Panc1 (cell line): ENCODE measurements at places on chromosomes 2 and 18.

- no peak for DNase-seq
Observed at GRCh38 chr18:29753379-29753778, 1289.2 kb downstream of the DSC3 start.

- no peak for DNase-seq
Observed at GRCh38 chr2:67660871-67661270, 263.7 kb downstream of the ETAA1 start.

- DNase-seq, result no peak
Observed at GRCh38 chr2:70936165-70936978, 672 bp downstream of the ATP6V1B1 start.

GRCh38 chr2:232876978-232877441 lies 6.9 kb downstream of the SNORC start:
- DNase-seq, result no peak

- no peak for DNase-seq
Observed at GRCh38 chr18:29321561-29321960, 1144.6 kb upstream of the CDH2 start.

DNA sequence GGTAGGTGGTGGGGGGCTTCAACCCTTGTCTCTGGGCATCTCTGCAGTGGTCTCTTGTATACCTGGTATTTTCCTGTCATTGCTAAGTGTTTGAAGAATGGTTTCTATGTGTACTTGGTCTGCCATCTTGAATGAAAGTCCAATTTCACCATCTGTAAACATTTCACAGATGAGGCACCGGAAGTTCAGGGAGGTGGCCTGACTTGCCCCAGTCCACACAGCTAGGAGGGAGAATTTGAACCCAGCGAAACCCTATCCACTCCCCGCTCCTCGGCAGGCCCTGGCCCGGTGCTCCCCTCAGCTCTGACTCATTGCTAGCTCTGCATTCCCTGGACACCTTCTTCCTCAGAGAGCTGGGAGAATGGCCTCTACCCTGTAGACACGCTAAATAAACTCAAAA lies 30.5 kb downstream of the ZAP70 start:
- no peak for DNase-seq

GRCh38 chr2:120612931-120613330 lies 122.7 kb upstream of the GLI2 start:
- no peak for DNase-seq

DNA sequence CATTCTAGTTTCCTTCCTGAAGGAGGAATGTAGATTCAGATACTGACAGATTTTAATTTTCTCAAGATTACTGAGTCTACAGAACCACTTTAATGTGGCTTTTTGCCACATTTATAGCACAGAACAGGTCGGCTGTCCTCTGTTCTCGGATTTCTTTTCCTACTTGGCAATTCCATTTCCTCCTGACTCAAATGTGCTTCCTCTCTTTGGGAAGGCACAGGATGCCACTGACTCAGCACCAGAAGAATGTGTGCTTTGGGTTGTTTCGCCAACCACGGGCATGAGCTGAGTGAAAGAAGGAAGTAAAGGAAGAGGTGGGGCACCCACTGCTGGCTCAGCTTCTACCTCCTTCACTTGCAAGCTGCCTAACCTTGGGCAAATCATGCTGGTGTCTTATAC lies 970.6 kb upstream of the ACVR2A start:
- DNase-seq, result no peak

DNA sequence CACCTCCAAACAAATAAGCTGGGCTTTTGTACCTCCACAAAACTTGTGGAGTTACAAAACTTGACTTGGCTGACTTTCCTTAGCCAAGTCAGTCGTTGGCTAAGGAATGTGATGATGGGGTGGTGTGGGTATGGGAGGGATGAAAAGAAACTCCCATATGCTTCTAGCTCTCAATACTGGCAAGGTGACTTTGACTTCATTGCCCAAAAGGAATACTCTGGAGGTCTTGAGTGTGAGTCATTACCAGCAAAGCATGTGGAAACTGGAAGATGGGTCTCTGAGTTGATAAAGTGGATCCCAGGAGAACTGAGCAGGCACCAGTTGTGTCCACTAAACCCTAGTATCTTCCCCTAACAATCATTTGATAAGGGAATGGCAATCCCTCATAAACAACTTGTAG lies 226.7 kb downstream of the GULP1 start:
- DNase-seq, result no peak

DNA sequence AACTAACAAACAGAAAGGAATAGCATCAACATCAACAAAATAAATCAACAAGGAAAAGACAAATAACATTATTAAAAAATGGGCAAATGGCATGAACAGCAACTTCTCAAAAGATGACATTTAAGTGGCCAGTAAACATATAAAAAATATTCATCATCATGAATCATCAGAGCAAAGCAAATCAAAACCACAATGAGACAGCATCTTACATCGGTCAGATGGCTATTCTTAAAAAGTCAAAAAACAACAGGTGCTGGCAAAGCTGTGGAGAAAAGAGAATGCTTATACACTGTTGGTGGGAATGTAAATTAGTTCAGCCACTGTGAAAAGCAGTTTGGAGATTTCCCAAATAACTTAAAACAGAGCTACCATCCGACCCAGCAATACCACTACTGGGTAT lies 327.1 kb downstream of the CMPK2 start:
- DNase-seq, result no peak

- DNase-seq, result no peak
Observed at GRCh38 chr18:9735879-9736278, 27.8 kb downstream of the RAB31 start.
